Mesendoderm (in vitro differentiated cells): ENCODE measurements at places on chromosomes 11 and 22.

DNA sequence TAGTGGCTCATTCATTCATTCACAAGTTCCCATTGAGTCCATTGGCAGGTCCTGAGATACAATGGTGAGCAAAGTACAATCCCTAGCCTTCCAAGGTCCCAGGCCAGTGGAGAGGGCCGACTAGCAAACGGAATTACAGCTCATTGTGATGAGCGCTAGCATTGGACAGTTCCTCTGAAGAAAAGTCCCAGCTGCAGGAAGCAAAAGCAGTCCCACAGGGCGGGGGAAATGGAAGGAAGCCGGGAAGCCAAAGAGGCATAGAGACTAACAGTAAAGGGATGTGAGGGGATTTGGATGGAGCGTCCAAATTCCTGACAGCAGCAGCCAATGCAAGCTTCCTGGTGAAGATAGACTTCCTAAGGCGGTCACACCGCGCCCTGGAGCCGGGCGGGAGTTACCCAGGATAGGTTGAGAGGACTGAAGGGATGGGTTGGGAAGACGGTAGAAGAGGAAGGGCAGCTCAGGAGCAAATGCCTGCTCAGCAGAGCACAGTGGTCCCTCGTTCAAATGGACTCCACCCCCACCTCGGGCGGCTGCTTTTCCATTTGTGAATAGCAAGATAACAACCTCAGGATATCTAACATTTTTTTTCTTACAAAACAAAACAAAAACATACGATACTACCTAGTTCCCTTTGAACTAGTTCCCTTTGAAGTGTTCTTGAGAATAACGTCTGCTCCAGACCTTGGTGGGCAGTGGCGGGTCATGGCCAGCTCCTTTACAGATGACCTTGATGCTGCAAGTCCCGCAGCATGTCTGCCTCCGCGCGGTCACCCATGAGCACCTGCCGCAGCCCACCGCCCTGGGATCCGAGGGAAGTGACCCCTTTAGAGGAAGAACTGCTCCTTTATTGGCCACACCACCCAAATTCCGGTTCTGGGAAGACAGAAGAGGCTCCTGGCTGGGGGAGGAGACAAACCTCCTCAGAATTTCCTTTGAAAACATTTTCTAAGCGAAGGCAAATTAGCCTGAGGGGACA is 132.9 kb downstream of the RASSF10 start:
- no peak for DNase-seq

DNA sequence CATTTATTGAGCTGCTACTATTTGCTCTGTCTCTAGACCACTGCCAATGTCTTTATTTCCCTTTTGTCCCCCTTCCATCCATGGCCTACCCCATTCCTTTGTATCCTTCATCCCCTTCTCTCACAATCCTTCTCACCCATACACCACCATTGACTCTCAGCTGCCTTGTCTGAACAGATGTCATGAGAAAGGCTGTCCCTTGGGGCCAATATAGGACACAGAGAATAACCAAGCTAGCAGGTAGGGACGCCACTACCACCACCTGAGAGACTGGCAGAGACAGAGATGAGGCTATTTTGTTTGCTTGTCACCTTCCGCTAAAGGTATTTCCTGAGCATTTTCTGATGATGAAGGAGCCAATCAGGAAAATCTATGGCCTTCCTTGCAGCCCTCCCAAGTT is 138.9 kb downstream of the CD44 start:
- no peak for DNase-seq

DNA sequence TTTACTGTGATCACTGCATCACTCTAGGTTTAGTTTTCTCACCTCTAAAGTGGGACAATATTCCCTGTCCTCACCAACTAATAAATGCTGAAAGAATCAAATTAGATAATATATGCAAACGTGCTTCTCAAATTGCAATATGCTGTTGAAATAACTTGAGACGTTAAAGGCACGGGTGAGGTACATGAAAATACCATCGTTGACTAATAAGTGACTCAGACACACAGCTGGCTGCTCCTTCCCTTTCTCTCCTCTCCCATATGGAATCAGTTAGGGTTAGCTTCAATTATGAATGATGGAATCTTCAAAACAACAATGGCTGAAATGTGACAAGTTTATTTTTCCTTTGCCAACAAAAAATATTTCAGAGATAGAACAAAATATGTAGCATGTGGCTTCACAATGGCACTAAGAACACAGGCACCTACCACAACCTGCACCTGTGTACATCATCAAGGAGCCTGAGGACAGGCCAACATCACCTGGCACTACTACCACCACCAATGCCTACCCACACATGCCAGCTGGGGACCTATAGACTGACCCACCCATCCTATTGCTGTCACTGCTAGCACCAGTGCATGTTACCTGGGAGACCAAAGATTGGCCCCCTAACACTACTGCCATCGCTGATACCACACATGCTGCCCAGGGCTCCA is 13.7 kb downstream of the GDPD4 start:
- DNase-seq: no peak

DNA sequence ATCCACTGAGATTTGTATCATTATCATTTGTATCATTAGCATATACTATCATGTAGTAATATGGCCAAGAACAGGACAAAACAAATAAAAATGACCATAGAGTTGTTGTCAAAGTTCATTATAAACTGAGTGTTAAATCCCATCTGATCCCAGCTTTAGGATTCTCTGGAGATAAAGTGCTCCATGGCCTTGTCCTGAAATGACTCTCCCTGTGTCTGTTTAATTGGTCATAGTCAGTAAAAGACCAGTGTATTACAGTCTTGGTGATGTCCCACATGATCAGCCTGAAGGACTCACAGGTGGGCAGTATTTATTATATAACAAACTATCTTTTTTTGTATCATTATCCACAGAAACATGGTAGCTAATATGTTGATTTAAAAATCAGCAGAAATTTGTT is 361.6 kb downstream of the TMEM135 start:
- DNase-seq: no peak

- DNase-seq: no peak
Observed at GRCh38 chr11:64244107-64244506, 2.6 kb downstream of the PPP1R14B start.

DNA sequence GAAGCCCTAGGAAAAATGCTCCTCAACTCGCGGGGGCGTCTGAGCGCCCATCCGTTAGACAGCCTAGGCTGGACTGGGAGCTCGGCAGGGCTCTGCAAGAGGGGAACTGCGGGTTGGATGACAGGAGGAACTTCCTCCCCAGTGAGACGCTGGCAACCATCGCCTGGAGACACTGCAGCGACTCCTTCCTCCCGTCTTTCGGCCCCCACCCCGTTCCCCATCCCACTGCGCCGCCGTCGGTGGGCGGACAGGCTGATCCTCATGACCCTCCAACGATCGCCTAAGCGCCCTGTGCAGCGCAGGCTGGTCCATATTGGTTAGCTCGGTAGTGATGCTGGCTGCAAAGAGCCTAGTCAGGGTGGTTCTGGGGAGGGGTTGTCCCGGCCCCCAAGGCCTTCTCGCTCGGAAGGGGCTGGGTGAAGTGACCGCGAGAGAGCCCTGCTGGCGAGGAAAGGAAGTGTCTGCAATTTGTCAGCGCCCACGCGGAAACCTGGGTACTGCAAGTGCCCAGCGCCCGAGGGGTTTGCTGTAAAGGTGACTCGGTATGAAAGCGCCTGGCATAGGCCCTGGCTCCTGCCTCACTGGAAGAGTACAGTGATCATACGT is 638 bp downstream of the NRGN start:
- no peak for DNase-seq

DNA sequence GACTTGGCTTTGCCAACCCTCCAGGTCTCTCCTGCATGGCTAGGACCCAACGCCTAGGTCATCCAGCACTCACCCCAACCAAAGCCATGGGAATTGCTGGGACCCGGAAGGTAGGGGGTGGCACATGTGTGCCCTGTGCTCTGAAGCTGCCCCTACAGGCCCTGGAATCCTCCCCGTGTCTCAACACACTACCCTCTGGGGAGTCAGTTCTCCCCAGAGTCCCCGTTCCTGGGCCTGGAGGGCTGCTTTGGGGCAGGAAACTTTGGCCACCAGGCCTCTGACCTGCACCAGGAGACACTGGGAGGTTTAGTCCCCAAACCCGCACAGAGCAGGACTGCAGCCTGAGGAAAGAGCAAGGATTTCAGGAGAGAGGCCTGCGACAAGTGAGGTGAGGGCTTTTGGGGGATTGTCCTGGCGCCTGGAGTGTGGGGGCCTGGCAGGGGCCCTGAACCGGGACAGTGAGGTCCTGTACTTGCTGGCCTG is 495 bp upstream of the IFITM1 start:
- peak; percentile 57 for DNase-seq

DNA sequence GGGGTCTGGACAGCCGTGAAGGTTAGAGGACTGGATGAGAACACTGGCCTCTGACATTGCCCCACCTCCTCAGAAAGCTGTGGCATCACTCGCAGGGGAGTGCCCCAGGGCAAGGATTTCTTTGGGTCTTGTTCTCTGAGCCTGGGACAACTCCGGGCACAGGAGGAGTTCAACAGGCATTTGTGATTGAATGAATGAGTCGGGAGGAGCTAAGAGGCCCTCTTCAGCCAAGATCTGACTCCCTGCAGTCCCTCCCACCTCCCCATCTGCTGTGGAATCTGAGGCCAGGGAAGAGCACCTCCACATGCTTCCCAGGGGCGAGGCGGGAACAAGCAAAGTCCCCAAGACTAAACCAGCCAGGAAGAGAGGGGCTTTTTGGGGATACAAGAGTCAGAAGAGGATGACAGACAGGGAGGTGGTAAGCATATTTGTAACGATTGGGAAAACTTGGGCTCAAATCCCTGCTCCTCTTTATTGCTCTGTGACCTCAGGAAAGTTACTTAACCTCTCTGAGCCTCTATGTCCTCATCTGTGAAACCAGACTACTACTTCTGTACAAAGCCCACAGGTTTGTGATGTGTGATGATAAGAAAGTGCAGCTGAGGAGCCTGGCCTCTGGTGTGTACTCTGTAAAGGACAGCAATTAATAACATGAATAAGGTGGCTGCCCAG is 6.4 kb downstream of the TP53I11 start:
- peak; percentile 74 for DNase-seq

DNA sequence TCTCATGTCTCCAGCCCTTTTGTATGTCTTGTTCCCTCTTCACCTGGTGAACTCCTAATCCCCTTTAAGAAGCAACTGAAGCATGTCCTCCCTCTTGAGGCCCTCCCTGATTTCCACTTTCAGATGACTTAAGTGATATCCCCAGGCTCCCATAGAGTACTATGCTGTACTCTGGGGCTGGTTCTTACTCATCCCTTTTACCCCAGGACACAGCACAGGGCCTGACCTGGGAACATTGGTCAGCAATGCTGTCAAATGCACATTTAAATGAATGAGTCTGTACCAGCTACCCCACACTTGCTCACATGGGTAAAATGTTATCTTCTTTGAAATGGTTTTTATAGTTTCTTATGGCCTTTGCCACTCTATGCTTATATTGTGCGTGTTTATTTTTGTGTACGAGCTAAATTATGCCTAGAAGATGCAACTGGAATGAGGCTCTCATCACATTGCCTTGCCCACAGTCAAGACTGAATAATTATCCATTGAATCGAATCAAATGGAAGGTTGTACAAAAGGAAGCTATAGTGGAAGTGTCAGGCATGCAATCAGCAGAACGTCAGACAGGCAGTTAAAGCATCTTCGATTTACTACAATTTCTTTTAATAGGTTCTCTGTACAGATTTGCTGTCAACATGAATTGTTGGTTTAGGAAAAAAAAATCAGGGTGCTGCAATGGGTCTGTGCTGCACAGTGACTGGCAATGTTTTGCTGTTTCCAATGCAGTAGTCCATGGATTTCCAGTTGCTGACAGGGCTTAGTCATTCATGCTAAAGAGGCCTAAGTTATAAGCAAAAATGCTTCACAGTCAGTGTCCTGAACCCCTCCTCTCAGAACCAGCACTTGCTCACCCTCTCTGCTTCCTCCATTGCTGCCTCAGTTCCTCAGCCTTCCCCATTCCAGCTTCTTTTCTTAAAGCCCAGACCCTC is 79.5 kb downstream of the PARVA start:
- DNase-seq: no peak
